Heart left ventricle (tissue), 16 donors: ENCODE measurements at places on chromosomes 16 and 17. TPM values are rescaled to one million over a fixed set of nuclear protein-coding genes. Genes with fewer than 3 reads are reported as not detected.

DNA sequence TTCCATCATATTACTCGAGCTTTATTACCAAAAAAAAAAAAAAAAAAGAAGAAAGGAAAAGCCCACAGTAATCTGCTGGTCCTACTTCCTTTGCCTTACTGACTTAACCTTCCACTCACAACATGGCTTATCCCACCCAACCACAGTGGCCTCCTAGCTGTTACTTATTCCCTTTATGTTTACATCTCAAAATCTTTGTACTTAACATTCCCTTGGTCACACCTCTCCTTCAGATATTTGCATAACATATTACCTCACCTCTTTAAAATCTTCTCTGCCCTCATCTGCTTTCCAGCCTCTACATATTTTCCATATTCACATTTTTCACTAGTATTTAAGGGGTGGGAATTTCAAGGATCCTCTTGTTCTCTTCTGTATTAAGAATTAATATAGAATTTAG lies 327.0 kb upstream of the TBX2 start:
- no peak for DNase-seq

GRCh38 chr16:84307209-84307954 lies 12.7 kb downstream of the WFDC1 start:
- no peak for DNase-seq

- DNase-seq = no peak
These were observed 938 bp downstream of the DEXI start for GRCh38 chr16:10941127-10941933.

DNA sequence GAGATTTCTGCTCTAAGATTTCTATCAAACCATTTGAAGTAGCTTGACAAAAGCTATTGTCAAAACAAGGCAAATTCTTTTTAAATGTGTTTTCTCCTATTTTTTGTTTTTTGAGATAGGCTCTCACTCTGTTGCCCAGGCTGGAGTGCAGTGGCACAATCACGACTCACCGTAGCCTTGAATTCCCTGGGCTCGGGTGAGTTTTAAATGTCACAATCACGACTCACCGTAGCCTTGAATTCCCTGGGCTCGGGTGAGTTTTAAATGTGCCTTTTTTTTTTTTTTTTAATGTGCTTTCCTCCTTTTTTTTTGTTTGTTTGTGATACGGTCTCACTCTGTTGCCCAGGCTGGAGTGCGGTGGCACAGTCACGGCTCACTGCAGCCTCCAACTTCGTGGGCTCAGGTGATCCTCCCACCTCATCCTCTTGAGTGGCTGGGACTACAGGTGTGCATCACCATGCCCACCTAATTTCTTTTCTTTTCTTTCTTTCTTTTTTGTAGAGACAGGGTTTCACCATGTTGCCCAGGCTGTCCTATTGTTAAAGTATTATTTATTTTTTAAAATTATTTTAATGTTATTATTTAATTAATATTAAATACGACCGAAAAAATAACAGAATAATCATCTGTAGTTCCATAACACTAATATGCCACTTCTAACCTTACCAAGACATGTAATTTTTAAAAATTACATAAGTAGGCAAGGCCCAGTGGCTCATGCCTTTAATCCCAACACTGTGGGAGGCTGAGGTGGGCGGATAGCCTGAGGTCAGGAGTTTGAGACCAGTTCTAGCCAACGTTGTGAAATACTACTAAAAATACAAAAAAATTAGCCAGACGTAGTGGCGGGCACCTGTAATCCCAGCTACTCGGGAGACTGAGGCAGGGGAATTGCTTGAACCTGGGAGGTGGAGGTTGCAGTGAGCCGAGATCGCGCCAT lies 69.7 kb upstream of the FA2H start:
- DNase-seq = no peak

DNA sequence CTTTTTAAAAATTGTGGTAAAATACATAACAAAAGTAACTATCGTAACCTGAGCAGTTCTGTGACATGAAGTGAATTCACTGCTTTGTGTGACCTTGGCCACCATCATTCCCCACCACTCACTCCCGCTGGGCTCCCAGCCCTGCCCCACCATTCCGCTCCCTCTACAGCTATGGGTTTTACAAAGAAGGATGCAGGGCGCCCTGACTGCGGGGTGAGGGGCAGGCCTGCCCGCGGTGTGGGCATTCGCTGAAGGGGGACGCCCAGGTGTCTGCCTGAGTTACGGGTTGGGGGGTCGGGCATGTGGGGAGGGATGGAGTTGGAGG lies at the start of gene CEMP1:
TSS of gene CEMP1 (minus strand) at position 38 of the 325 bp plus-strand sequence. CDS start 335 bp downstream, outside the sequence.
- DNase-seq = no peak

Gene TEX14
- 0.09 TPM for total RNA-seq

Gene DLX3
- total RNA-seq = 0.09 TPM

Gene ZNF747
- 15.2 TPM for total RNA-seq

Gene FSCN2
- 0.63 TPM for total RNA-seq

Gene SHISA6
- 1.0 TPM for total RNA-seq
